ENCODE measurements at places on chromosomes 2 and 18.

- DNase-seq, result no peak
Measured at GRCh38 chr2:191933307-191934105, 86.6 kb upstream of the CAVIN2 start.

- DNase-seq, result no peak
Measured at GRCh38 chr2:19360966-19361321, 2.5 kb upstream of the OSR1 start.

GRCh38 chr2:50490991-50491390 is 540.9 kb downstream of the NRXN1 start:
- DNase-seq, result no peak

- no peak for DNase-seq
Measured at GRCh38 chr2:128801576-128801975, 482.9 kb upstream of the HS6ST1 start.

DNA sequence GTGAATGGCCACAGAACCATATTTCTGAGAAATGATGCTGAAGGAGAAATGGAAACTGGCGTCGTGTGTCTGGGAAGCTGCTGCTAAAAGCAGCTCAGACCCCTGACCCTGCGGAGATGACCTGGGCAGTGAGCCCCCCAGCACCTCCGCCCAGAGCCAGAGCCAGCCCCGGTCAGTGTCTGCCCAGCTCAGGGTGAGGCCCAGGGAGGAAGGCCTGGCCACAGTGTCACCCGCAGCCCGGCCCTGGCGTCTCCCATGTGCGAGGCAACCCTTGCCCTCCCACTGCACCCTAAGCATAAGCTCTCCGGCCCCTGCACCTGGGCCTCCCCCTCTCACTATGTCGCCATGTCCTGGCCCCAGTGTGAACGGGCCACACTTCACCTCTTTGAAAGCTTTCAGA is 502.8 kb downstream of the EIPR1 start:
- DNase-seq, result no peak

- no peak for DNase-seq
Measured at GRCh38 chr2:20868377-20868776, 45.5 kb upstream of the LDAH start.

- no peak for DNase-seq
Measured at GRCh38 chr18:45024357-45025088, 343.8 kb downstream of the SETBP1 start.

- DNase-seq, result no peak
Measured at GRCh38 chr2:134738141-134738870, 19.5 kb upstream of the TMEM163 start.

- DNase-seq, result no peak
Measured at GRCh38 chr2:224362094-224362493, 39.8 kb downstream of the FAM124B start.

GRCh38 chr18:68564351-68564750 is 150.6 kb downstream of the TMX3 start:
- DNase-seq, result no peak

GRCh38 chr2:216406826-216407225 is 5.5 kb upstream of the SMARCAL1 start:
- no peak for DNase-seq

GRCh38 chr2:157228946-157229345 is 28.6 kb upstream of the GALNT5 start:
- no peak for DNase-seq

GRCh38 chr2:217928324-217929181 is 74.2 kb downstream of the TNS1 start:
- no peak for DNase-seq

- DNase-seq, result no peak
Measured at GRCh38 chr2:148553332-148553887, 91.1 kb upstream of the EPC2 start.

GRCh38 chr2:201618744-201619662 is 24.3 kb downstream of the TMEM237 start:
- DNase-seq, result peak; percentile 27

DNA sequence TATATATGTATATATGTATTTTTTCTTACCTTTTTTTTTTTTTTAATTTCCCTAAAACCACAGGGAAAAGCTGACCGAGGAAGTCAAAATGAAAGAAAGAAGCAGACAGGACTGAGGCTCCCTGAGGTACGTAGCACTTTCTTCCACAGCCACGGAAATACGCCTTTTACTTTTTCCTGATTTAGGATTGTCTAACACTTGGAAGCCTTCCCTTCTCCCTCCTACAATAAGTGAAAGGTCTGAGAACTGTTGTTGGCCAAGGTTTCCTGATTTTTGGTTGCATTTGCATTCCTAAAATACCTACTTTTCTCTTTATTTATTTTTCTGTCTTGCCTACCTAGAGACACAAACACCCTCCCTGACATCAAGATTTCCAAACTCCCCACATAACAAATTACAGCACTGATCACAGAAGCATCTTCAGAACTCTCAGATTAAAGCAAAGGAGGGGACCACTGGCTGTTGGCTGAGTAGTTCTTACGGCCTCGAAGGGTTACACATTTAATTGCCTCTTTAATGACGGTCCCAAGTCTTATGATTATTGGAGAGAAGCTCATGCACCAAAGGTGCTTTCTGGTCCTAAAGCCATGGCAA is 778.5 kb upstream of the FANCL start:
- DNase-seq, result no peak

Measured in NCI-H1930 (cell line).